ENCODE measurements at places on chromosomes 2 and 18. TPM values are rescaled to one million over a fixed set of nuclear protein-coding genes. Genes with fewer than 3 reads are reported as not detected.

HSPD1 gene
- total RNA-seq = 221 TPM

CFC1 gene
- not detected for total RNA-seq

SLC23A3 gene
- 4.7 TPM for total RNA-seq

SALL3 gene
- total RNA-seq = 0.17 TPM

- no peak for DNase-seq
Observed at GRCh38 chr2:17827316-17827715, 11.1 kb downstream of the MSGN1 start.

DNA sequence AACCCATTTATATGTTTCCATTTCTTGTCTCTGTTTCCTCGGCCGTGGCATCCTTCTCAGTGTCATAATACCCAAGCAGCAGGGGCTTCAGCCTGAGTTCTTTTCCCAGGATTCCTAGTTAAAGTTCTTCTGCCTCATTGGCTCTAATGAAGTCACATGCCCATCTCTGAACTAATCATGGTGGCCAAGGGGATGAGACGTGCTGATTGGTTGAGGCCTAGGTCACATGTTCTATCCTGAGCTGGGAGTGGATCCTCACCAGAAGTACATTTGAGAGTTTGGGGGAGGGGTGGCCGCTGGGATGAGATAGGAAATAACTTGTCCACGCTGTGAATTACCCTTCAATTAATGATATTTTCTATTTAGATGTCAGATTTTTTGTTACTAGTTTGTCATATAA lies 3.8 kb upstream of the UGT1A5 start:
- no peak for DNase-seq

DNA sequence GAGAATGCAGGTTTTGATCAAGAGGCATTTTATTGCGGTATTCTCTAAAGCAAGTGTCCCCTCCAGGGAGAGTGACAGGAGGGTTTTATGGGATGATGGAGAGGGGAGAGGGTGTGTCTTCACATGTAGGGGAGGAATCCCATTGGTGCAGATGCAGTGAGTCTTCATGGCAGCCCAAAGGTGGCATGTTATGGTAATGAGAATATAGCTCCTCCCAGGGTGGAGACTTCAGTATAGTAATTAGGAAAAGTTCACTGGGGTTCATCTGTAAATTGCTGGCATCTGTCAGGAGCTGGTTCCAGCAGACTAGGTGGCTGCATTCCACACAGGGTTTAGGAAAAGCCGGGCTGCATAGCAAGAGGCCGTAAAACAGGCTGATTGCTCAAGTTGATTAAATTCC lies 230.7 kb upstream of the CCDC68 start:
- no peak for DNase-seq

DNA sequence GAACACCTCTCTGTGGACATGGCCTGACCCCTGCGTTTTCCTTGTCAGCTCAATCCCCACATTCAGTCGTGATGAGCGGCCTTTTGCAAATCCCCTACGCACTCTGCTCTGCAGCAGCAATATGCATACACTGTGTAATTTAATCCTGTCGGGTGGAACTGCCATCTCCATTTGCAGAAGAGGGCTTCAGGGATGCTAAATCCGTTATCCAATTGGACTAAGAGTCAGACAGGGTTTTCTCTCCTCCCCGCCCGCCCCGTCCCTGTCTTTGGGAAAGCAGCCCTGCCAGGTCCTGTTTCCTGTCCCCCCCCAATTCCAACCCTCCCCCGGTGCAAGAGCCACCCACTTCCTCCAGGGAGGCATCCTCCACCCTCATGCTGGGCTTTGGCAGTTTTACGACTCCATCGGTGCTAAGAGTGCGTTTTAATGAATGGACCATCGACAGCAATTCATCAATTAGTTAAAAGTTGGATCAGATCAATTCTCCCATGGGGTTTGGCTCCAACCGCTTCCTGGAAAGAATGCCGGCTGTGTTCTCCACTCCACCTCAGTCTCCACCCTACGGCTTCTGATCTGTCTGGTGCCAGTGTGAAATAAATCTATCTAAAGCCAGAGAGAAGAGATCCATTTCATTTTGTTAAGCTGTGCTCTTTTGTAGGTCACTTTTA lies 53.5 kb upstream of the ASAP2 start:
- no peak for DNase-seq

GRCh38 chr2:98191883-98192282 lies 104.9 kb downstream of the VWA3B start:
- DNase-seq = no peak

DNA sequence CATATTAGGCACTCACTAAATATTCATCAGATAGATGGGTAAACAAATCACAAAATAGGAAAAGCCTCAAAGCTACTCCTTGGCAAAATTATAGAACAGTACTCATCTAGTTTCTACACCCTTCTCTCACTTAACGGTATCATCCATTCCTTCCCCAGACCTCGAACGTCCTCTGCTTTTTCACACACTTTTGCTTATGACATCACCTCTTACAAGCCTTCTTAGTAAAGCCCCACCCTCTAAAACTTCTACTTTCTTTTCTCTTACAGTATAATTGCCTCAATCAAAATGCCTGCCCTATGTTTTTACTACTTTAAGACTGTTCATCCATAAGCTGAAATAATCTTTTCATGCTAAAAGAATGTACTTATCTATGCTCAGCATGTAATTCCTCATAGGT lies 8.1 kb downstream of the CHN1 start:
- DNase-seq = no peak

GRCh38 chr2:189440644-189440946 lies 679 bp upstream of the WDR75 start:
- DNase-seq = no peak

- DNase-seq = no peak
Observed at GRCh38 chr2:111200333-111200881, 79.7 kb downstream of the BCL2L11 start.

GRCh38 chr2:33927756-33928155 lies 328.7 kb upstream of the FAM98A start:
- DNase-seq = no peak
